Activated CD8-positive, alpha-beta memory T cell treated with anti-CD3 and anti-CD28 coated beads for 24 hours (primary cell): ENCODE measurements at places on chromosomes 16 and 17.

DNA sequence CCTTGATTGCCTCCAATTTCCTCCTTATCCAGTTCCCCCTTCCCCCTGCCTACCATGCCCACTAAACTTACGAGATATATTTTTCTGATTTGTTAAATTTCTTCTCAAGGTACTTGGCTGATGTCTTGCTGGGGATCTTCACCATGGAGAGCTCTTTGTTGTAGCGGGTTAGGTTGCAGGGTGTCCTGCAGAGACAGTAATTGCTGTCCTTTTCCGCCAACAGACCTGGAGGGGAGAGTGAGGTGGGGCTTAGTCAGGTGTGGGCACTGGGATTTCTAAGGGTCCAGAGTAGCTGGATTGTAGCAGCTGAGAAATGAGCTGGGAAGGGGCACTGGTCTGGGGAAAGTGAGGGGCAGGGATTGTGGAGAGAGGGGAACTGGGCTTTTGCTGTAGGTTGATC is 32.1 kb downstream of the SPACA3 start:
- no peak for DNase-seq

GRCh38 chr16:69315486-69316311 is 4.5 kb downstream of the VPS4A start:
- DNase-seq: no peak

- DNase-seq: no peak
These were observed 18.7 kb upstream of the FOXF1 start for GRCh38 chr16:86491640-86492023.

DNA sequence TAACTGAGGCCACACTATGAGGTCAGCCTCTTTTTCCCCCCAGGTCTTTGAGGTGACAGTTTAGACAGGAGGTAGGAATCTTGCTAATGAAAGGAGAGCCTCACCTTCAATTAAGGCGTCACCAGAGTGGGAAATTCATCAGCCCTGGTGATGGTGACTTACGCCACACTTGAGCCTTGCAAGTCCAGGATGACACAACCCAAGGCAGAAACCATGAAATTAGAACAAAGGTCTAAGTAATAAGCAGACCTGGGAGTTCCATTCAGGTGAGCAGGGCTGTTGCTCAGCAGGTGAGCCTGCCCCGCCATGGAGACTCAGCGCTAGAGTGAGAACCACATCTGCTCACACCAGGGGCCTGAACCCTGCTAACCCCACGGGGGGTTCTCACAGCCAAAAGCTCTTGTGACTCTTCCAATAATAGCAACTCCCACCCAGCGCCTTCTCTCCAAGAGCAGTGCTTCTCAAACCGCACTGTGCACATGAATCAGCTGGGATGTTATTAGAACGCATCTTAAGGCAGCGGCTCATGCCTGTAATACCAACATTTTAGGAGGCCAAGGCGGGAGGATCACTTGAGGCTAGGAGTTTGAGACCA is 28.7 kb upstream of the KIFC3 start:
- no peak for DNase-seq

DNA sequence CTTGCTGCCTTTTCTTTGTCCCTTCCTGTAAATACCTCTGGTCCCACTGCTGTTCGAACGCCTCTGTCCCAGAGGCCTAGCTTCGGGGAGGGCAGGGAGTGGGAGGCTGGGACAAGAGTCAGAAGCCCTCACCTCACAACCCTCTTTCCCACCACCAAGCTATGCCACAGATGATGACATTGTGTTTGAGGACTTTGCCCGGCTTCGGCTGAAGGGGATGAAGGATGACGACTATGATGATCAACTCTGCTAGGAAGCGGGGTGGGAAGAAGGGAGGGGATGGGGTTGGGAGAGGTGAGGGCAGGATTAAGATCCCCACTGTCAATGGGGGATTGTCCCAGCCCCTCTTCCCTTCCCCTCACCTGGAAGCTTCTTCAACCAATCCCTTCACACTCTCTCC is 10.4 kb downstream of the ARRB2 start:
- no peak for DNase-seq

- DNase-seq: no peak
These were observed 86.2 kb downstream of the CDC27 start for GRCh38 chr17:47102914-47103313.

DNA sequence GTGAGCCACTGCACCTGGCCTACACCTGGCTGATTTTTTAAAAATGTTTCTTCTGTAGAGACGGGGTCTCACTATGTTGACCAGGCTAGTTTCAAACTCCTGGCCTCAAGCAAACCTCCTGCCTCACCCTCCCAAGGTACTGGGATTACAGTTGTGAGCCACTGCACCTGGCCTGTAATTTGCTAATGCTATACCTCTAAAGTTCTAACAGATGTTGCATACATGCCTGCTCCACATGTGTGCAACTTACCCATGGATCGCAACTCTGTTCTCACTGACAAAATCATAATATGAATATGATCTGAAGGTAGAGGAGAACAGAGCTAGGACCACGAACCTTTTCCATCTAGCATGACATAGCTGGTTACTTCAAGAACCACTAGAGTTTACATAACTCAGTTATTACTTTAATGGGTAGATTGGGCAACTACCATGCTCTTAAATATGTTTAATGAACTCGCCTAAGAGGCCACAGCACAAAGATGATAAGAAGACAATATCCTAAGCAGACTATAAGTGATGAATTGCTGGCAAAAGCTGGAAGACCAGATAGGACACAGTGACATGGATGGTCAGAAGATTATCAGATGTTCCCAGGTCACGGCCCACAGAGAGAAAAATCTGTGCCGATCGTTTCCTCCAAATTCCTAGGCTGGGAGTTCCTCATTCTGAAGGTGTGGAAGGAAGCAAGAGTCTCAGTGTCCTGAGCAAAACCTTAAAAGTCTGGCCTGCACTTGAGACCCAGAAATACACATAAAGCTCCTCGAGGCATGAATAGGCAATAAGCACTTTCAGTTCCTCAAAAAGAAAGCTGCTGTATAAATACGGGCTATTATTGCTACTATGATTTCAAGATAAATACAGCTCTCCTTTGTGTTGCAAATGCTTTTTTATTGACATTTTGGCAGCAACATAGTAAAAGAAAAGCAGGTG is 53.6 kb upstream of the ICAM2 start:
- no peak for DNase-seq

DNA sequence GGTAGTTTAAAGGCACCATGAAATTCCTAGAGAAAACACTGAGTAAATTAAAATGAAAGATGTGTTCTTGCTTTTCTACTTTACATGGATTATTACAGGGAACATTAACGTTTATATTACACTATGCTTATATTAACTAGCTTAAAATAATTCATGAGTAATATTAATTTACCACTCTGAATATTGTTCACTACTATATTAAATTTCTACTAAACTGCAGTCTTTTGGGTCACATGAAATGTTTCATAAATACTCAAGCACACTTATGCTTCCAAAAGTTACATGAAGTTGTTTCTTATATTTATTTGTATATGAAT is 3.4 kb upstream of the MAP1LC3B start:
- DNase-seq: no peak

DNA sequence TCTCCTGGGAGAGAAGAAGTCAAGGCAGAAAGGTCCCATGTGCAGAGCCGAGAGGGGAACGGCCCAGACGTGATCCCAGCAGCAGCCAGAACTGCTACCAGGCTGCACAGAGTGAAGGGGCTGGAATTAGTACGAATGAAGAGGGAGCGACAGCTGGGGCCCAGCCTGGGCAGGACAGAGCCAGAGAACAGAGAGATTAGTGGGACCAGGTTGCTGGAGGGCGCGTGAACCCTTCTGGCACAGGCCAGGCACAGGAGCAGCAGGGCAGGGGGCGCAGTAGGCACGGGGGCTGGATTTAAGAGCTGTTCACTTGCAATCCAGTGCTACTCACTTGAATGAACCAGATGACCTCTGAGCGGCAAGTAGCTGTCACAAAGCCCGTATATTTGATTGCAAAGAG is 66.9 kb downstream of the PLXDC1 start:
- DNase-seq: no peak

- peak; percentile 93 for DNase-seq
These were observed at the start of gene ABAT for GRCh38 chr16:8674413-8675022. TSS of gene ABAT (plus strand) at chr16:8674617. CDS start at chr16:8735740, 61,123 bp downstream.

- DNase-seq: no peak
These were observed 266.7 kb downstream of the SHISA9 start for GRCh38 chr16:13168091-13168572.

DNA sequence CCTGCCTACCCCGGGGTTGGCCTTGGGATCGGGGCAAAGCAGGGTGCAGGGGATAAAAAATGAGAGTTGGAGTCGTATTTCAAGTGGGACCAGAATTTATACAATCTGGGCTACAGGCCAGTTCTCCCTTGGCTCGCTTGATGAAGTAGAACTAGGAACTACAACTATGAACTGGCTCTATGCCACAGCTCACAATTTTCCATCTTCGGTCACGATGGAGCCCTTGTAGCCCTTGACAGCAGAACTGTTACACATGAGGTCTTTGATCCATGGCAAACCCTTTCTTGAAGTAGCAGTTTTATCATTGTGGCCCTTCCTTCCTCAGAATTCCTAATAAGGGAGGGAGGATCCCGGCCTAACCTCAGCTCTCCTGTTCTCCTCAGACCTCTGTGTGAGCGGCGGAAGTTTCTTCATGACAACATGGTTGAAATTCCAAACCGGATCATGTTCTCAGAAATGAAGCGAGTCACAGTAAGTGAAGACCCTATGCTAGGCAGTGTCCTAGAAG is 17.1 kb downstream of the LIG3 start:
- no peak for DNase-seq
